Panc1 (cell line): ENCODE measurements at places on chromosomes 12 and 14. TPM values are rescaled to one million over a fixed set of nuclear protein-coding genes. Genes with fewer than 3 reads are reported as not detected.

GRCh38 chr14:68254669-68255527 is 435.3 kb downstream of the RAD51B start:
- no peak for DNase-seq

Gene KLRC2
- not detected for total RNA-seq

GRCh38 chr12:48510111-48510510 is 15.3 kb upstream of the OR8S1 start:
- DNase-seq, result no peak

GRCh38 chr12:5345534-5345933 is 86.4 kb upstream of the NTF3 start:
- no peak for DNase-seq

- no peak for DNase-seq
Observed at GRCh38 chr12:1828856-1829255, 8.5 kb downstream of the LRTM2 start.

DNA sequence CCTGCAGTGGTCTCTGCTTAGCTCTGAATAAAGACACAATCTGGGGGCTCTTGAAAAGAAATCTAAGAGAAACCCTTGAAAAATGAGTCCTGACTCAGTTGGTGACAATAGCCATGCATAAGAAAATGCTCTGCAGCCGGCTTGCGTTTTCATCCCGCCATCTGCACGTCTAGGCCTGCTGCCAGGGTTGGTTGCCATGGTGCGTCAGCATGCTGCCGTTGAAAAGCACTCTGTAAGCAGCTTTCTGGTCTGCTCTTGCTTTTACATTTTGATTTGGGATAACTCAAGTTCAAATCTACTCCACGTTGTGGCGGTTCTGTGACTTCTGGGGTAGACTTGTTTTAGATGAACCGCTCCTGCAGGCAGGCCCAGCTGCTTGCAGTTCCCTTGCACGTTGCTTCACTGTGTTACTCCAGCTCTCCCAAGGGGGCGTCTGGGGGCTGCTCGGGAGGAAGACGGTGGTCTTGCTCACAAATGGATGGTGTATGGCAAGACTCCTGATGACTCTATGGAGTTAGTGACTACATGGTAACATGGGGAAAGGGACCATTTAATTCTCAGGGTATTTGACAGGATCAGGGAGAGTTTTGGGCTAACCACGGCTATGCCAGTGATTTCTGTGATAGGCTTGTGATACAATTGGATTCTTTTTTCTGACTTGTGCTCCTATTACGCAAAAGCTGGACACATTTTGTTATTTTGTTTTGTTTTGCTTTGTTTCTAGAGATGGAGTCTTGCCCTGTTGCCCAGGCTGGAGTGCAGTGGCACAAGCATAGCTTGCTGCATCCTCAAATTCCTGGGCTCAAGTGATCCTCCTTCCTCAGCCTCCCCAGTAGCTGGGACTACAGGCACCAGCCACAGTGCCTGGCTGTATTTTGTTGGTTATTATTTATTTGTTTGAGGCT is 15.8 kb downstream of the WNT5B start:
- no peak for DNase-seq

Gene HNRNPC
- total RNA-seq, result 537 TPM

- no peak for DNase-seq
Observed at GRCh38 chr12:46299851-46300250, 31.0 kb upstream of the SLC38A1 start.

- DNase-seq, result no peak
Observed at GRCh38 chr12:127108360-127109215, 1158.4 kb upstream of the TMEM132C start.

Gene SLC6A12
- total RNA-seq, result 1.0 TPM

- no peak for DNase-seq
Observed at GRCh38 chr12:48980389-48980952, 2.3 kb downstream of the WNT1 start.

- no peak for DNase-seq
Observed at GRCh38 chr12:128959901-128960300, 106.6 kb downstream of the GLT1D1 start.
